ENCODE measurements at places on chromosomes 1 and 21.

GRCh38 chr21:35748678-35749314 is 311.5 kb downstream of the SETD4 start:
- DNase-seq: no peak

GRCh38 chr1:3069491-3070308 is 697 bp downstream of the PRDM16 start:
- DNase-seq: no peak

DNA sequence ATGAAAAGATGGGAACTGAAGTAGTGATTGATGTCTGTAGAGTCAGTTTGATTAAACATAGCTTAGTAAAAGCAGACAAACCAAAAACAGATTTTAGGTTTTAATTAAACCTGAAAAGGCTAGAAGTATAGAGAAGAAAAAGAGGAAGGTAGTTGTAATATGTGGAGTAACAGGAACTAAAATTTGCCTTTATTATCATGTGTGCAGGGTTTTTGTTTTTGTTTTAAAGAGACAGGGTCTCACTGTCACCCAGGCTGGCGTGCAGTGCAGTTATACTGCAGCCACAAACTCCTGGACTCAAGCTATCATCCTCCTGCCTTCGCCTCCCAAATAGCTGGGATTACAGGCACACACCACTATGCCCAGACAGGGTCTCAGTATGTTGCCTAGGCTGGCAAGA is 6.0 kb downstream of the TOR1AIP1 start:
- DNase-seq: no peak

GRCh38 chr1:21857142-21857839 is 45.2 kb downstream of the LDLRAD2 start:
- DNase-seq: no peak

- DNase-seq: no peak
These were observed 97.2 kb downstream of the TBX15 start for GRCh38 chr1:118890851-118891384.

DNA sequence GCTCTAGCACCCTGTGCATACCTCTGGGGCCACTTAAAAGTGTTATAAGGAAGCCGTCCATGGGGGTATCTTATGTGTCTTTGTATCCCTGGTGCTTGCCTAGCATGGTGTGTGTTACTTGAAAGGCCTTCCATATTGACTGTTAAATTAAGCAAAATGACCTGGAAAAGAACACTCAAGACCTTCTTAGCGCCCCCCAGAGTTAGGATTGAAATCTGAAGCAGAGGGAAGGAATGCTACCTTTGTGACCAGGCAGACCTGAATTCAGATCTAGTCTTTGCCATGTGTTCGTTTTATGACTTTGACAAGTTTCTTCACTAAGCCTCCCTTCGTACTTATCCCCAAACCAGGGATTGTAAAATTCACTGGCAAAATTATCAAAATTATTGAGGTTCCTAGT is 59.9 kb downstream of the SLC22A15 start:
- DNase-seq: no peak

DNA sequence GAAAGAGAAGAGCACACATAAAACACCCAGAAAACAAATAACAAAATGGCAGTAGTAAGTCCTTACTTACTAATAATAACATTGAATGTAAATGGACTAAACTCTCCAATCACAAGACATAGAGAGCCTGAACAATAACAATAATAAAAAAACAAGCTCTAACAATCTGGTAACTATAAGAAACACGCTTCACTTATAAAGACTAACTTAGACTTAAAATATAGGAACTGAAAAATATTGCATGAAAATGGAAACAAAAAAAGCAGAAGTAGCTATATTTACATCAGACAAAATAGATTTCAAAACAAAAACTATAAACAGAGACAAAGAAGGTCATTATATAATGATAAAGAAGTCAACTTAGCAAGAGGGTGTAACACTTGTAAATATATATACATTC is 83.1 kb upstream of the LYPLAL1 start:
- DNase-seq: no peak

DNA sequence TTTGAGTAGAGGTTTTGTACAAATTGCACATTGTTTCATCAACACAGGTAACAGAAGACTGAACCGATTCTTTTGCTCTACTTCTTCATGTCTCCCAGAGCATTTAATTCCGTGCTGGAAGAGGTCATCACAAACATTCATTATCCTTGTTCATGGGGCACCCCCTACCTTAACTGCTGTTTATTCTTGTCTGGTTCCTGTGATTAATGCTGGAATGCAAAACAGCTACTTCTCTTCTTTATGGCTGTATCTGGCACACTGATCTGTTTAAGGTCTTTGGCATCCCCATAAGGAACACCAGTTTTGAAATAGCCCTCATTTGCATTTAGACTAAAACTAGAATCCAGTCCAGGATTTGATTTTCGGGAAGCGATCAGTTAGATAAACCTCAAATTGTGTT is 42.2 kb downstream of the NTNG1 start:
- DNase-seq: no peak

DNA sequence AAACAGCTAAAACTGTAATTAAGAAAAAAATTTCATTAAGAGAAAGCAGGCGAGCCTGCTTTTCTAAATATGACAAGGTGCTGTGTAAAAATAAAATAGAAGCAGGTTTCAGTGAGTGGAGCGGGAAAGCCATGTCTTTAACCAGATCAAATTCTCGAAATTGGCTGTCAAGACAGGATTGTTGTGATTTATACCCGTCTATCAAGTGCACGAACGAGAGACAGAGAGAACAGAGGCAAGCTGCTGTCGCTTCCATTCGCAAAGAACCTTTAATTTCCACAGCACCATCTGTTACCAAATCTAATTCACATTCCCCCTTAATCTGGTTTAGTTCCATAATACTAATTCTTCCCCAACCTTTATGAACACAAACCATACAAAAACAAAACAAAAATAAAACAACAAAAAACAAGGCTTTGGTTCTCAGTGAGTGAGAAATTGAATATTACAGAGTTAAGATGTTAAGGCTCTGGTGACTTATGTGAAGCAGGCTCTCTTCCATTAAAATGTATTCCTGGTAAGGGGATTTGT is 35.0 kb downstream of the ESRRG start:
- no peak for DNase-seq

GRCh38 chr1:3736131-3736561 is 16.1 kb upstream of the CCDC27 start:
- DNase-seq: no peak

DNA sequence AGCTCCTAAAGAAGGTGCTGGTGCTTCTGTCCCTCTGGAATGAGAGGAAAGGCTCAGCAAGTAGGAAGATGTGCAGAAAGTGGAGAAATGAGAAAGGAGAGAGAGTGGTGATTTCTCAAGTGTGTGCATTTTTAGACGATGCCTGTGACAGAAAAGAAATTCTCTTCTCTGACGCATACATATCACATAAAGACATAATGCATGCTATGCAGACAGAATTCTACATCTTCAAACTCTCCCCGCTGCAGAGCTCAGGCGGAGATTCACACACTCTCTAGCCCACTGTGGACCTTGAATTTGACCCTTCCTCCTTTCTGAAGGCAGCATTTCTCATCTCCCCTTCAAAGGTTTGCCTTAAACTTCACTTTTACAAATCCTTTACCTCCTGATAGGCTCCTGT is 52.0 kb upstream of the CAMK1G start:
- DNase-seq: peak; percentile 14

- DNase-seq: peak; percentile 27
These were observed 835 bp downstream of the CCDC30 start for GRCh38 chr1:42463921-42464320.

GRCh38 chr21:16910435-16911165 is 602.2 kb upstream of the CXADR start:
- no peak for DNase-seq

DNA sequence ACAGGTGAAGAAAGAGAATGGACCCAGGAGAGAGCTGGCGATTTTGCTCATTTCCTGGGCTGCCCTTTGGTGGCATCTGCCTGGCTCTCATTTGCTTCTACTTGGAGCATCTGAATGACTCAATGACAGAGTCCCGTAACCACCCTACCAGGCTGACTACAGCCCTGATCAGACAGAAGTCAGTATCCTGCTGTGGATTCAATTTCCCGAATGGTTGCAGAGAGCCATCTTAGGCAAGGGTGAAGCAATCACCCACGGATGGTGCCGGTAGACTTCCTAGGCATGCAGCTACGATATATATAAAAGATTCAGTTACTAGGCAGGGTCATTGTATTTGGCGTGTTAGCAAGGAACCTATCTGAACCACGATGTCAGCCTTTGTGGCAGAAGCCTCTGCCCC is 10.2 kb downstream of the AJAP1 start:
- DNase-seq: no peak

DNA sequence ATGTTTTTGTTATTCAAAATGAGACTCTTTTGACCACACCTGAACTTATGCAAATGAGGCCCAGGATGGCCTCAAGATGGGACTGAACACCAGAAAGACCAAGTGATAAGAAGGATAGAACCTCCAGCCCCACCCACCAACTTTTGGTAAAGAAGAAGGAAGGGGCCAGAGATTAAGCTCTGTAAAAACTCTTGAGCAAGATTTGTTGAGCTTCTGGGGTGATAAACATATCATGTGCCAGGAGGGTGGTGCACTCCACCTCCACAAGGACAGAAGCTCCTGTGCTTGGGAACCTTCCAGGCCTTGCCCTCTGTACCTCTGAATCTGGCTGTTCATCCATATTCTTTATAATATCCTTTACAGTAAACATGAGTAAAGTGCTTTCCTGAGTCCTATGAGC is 5.3 kb downstream of the RSPH1 start:
- DNase-seq: no peak

DNA sequence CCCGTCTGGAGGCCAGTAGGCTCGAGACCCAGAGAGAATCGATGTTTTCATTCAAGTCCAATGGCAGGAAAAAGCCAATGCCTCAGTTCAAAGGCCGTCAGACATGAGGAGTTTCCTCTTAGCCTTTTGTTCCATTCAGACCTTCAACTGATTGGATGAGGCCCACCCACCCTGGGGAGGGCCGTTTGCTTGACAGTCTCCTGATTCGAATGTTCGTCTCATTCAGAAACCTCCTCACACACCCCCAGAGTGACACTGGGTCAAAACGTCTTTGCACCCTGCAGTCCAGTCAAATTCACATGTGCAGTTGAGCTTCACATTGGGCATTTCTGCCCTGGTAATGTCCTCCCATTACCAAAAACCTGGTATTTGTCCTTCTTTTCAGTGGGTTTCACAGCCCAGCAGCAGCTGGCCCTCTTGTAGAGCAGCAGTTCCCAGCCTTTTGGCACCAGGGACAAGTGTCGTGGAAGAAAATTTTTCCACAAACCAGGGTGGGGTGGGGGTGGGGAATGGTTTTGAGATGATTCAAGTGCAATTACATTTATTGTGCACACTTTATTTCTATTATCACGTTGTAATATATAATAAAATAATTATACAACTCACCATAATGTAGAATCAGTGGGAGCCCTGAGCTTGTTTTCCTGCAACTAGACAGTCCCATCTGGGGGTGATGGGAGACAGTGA is 40.1 kb downstream of the RSPH1 start:
- DNase-seq: no peak

DNA sequence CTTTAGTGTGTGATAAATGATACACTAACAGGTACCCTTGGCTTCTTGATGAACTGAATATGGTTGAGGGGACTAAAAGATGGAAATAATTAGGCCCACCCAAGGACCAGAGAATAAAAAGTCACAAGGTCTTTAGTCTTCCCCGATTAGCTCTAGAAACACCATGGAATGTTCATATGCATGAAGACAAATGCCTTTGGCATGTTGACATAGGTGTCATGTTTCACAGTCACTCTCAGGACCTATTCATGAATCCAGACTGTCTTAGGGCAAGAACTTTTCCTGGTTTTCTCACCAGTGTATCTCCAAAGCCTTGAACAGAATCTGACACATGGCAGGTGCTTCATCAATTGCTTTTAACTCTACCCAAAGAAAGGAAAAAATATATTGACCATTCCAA is 412.8 kb downstream of the AJAP1 start:
- no peak for DNase-seq

- peak; percentile 46 for DNase-seq
These were observed 14.7 kb downstream of the RAB42 start for GRCh38 chr1:28606771-28607170.

DNA sequence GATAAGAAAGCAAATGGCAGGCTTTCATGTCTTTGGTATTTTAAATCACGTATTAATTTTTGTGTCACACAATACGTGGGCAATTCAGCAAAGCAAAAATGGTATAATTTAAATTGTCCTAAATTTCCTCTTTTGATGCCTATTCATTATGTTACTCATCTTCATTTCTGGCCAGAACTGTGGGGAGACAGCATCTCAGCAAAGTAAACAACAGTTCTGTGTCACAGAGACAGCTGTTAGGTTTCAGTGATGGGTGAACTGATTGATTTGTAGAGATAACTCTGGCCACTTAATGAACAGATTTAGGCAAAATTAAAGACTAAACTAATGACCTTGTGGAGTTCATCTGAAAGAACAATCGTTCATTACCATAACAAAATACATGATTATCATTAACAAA is 49.2 kb downstream of the FH start:
- DNase-seq: no peak

DNA sequence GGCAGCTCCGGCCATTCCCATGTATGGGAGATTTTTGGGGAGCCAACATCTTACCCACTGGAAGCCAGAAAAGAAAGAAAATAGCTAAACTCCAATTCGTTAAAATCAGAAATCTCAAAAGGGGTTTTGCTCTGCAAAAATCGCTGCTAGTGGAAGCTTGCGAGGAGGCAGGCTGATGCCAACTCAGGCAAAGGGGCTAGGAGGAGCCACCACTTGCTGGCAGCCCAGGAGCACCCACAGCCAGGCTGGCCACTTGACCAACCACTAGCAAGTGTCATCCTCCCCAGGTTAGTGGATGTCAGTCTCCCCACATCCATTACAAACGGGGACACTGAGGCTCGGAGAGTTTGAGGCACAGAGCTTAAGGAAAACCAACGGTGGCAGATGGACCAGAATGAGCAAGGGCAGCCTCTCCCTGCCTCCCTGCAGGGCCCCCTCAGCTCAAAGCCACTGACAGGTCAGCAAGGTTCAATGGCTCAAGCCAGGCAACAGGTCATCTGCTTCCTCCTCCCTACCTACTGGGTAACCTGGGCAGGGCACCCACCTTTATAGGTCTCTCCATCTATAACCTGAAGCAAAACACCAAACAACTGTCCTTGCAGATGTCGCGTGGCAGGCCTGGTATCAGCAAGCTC is 10.8 kb downstream of the KCNN3 start:
- DNase-seq: no peak

GRCh38 chr1:197356723-197357533 is 88.9 kb downstream of the CRB1 start:
- DNase-seq: peak; percentile 71

DNA sequence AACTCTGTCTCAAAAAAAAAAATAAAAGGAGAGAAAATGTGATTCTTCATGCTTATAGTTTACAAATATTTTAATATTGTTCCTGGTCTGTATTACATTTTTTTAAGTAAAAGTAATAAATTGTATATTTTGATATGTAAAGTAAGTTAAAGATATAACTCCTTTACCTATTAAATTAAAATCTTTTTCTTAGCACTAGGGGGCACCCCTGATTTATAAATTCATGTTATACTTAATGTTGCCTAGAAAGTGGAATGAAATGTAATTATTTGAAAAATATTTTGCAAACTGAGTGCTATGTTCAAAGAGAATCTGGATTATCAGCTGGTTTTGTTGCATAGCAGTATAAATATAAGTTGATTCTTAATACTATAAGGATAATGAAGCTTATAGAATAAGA is 49.2 kb downstream of the RALGPS2 start:
- peak; percentile 25 for DNase-seq

Data from trophoblast cell (in vitro differentiated cells and primary cell).